ENCODE measurements at places on chromosomes 7 and 10.

DNA sequence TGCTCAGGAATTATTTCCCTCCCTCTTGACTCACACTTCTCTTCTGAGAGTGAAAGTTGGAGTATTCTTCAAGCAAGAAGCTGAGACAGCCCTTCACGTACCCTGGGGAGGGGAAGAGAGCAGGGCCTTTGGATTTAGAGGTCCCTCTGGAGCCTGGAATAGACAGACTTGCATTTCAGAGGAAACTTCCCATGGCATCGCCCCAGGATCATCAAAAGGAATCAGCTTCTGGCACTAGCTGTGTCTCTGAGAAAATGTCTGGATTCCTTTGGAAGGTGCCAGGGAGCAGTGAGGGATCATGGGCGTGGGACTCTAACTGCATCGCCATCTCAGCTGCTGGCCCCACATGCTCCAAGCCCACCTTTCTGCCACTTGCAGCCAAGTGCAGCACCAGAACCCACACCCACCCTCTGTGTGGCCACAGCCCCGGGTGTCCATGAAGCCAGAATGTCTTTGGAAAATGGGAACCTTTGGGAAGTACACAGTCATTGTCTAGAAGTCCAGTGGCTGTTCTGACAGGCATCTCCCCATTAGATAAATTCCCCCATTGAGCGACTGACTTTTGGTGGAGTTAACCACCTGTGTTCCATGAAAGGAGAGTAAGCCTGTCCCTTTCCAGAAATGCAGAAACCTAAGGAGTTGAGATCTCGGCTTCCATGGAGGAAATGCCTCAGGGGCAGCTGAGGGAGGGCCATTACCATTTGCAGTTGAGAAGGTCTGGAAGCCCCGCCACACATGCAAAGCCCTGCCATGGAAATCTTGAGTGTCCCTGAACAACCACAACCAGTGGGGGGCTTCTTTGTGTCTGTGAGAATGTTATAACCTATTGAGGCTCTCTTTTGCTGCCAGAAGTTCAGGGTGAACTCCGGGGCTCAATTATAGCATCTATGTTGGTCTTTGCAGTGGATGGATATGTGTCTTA is 57.8 kb upstream of the GDF10 start:
- DNase-seq = no peak

GRCh38 chr7:113945018-113945938 is 26.5 kb upstream of the PPP1R3A start:
- no peak for DNase-seq

GRCh38 chr7:32142649-32143048 is 72.4 kb upstream of the PDE1C start:
- no peak for DNase-seq

DNA sequence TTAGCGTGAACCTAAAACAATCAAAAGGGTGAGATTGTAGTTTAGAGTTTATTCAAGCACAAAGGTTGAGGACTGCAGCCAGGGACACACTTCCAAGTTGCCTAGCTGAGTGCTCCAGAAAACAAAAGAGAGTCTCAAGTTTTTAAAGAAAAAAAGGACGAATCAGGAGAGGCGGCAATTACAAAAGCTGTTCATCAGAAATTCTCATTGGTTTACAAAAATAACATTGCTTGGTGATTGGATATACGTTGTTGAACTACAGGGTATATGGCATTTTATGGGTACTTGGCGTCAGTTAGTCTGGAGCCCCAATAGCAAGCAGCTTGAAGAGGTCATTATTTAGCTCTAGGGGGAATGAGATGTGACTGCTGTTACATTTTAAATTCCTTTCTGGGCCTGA is 11.5 kb downstream of the ZNF438 start:
- no peak for DNase-seq

GRCh38 chr10:103663802-103664201 is 170.3 kb downstream of the NEURL1 start:
- DNase-seq = no peak

DNA sequence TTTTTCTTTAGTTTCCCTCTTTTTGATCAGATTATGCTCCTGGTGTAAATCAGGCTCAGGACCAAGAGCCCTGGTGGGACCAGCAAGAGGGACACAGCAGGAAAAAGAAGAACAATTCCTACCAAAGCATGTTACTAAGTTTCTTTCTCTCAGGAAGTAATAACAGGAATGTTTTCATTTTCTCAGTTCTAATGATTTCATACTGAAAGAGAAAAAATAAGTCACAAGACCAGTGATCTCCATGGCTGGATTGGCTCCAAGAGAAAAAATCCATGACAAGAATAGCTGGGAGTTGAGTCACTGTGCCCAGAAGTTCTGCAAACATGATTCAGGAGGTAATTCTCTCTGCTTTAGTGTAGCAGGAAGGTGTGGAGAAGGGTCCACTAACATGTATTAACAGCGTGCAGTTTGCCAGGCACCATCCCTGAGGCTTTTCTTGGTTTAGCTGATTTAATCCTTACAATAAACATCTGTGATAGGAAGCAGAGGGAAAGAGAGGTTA is 23.8 kb upstream of the IFIT2 start:
- peak; percentile 57 for DNase-seq

DNA sequence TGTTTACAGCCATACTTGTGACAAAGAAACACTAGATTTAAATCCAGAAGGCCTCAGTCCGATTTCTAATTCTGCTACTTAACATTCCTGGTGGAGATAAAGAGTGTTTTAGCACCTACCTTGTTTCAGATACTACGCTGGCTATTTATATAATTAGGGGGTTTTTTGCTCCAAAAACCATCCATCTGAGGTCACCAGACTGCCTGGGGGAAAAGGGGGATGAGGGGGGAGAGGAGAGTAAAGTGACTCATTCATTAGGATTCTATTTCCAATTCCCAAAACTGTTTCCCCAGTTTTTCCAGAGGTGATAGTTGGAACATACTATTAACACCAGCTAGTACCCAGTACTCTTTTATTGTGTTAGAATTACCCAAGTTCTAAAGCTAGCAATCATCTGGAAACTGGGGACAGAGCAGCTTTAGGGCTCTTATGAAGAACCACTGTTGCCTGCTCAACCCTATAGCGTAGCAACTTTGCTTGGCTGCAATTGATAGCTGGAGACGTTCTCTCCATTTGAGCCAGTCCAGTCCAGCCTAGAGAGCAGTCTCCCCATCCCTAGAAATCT is 6.6 kb downstream of the GCC1 start:
- DNase-seq = no peak

DNA sequence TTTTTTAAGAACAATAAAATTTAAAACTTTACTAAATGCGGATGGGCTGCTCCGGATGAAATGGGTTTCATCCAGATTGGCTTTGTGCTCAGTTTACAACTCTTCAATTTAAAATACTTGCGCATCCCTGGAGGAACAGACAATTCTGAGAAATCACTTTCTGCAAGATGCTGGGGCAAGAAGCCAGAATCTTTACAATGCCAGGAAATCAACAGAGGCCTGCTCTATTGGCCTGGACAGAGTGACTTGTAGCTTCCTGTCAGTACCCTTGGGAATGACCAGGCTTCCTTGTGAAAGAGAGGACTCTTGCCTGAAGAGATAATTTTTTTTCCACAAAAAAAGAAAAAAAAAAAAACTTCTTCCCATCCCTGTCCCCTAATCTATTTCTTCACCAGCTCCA is 3.9 kb upstream of the FAM13C start:
- peak; percentile 11 for DNase-seq

DNA sequence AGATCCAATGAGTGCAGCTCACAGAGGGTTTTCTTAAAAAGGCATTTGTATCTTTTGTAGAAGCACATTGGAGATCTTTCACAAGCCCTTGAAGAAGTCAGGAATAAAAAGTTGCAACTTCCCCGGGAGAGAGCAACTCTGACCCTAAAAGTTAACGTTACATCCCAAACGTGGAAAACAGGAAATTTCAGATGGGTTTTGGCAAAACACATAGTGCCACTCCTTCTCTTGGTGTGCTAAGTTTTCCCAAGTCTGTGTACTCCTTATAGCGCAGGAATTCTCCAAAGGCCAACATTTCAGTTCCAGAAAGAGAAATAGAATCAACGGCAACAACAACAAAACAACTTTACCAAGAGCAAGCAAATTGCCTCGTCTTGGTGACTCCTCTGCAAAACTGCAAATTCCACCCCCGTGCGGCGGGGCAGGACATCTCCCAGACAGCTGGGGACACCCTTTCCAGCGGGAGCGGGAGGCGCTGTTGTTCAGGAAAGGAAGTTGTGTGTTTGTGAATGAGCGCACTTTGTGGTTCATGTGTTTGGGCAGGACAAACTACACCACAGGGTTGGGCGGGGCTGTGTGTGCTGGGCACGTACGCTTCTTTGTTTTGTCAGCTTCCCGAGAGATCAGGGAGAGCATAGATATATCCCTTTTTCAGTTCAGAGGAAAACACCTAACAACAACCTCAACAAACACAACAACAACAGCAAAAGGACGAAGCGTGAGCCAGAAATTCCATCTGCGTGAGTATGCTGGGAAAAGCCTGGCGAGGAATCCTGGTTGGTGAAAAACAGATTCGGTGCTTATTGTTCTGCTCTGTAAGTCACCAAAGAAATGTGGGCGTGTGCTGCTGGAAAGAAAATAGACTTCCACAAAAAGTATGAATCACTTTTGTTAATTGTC is 294.7 kb upstream of the PITRM1 start:
- no peak for DNase-seq

DNA sequence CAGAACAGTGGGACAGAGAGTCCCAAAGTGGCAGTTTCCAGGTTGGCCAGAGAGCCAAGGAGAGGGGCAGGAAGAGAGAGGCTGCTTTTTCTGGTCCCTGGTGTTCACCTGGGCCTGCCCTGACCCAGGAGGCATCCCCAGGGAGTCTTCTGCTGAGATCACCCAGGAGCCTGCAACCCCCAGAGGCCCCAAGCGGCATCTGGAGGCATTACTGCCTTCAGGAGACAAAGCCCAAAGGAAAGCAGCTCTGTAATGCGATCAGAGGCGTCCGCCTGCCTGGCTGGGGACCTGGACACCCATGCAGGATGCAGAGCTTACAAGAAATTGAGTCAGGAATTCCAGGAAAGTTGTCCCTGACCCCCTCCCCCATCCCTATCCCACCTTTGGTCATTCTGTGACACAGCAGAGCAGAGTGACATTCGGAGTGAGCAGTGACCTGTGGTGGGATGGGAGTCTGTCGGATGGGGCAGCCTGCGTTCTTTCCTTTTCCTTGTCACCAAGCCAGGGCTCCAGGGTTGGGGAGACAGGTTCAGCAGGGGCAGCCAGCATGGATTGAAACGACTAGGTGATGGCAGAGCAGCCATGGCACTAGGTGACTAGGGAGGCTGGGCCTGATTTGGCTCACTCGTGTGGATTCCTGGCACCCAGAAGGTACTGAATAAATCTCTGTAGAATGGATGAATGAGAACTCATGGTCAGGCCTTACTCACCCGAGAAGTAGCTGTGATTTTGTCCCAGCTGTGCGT is 10.4 kb downstream of the UNC5B start:
- DNase-seq = peak; percentile 31

DNA sequence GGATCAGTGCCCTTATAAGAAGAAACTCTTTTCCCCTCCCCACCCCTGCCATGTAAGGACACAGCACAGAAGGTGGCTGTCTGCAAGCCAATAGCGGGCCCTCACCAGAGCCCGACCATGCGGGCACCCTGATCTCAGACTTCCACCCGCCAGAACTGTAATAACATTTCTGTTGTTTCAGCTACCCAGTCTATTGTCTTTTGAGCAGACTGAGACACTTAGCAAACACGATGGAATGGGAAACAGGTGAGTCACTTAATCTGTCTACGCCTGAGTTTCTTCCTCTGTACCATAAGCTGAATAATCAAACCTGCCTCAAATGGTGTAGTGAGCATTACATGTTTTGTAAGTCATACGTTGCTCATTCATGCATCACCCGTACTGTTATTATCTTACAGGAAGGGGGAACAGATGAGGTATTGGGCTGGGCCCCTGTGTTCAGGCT is 58.2 kb downstream of the STRA8 start:
- no peak for DNase-seq

- no peak for DNase-seq
These were observed 224.6 kb downstream of the WDR37 start for GRCh38 chr10:1280466-1281404.

DNA sequence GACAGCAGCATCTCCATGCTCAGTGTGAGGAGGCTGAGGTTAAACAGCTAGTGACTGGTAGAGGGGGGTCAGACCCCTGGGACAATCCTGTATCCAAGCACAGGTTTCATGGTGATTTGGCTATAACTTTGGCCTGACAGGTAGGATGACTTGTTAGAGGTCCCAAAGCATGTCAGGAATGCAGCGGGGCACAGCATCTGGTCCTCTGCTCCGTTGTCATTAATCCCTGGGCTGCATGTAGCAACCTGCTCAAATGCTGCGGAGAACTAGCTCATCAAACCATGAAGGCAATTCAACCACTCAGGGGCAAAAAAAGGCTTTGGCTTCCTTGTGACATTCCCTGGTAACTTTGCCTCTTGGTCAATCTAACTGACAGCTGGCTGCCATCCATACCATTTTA is 26.8 kb downstream of the WNT2 start:
- no peak for DNase-seq

GRCh38 chr7:27424231-27424630 is 181.6 kb downstream of the EVX1 start:
- no peak for DNase-seq

- no peak for DNase-seq
These were observed 14.6 kb downstream of the SVIL start for GRCh38 chr10:29620112-29620690.

DNA sequence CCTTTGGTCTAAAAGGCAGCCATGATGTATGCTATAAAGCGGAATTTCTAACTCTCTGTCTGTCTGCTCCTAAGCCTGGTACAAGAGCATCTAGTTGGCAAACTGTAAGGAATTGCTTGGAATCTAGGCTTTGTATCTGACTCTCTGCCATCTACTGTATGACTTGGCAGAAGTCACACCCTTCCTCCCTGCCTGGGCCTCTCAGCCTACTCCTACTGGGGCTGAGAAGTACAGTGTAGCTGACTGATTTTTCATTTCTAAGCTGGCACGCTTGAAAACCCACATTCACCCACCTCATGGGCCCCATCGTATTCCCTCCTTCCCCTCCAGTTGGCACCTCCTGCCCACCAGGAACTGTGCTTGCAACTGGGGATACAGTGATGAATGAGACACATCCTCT is 435.2 kb downstream of the PLXNA4 start:
- peak; percentile 29 for DNase-seq

- no peak for DNase-seq
These were observed 112.6 kb downstream of the PTPRZ1 start for GRCh38 chr7:121985476-121986030.

Measured in cerebellar cortex (tissue), 1 donor.